ENCODE measurements at places on chromosomes 3 and 15.

DNA sequence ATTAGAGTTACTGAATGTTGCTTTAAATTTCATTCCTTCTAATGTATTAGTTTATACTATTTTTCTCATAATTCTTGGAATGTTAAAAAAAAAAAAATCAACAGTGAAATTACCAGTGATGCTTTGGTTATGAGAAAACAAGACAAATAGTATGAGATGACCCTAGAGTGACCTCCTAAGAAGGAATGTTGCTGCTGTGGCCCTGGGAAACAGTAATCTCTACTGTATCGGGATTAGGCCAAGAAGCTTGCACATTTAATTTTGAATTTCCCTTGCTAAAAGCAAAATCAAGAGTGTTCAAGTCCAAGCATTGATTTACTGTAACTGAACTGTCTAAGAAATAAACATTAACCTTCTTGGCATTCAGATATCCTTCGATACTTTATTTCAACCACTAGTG, 18.1 kb downstream of the TOPBP1 start:
- DNase-seq: no peak

DNA sequence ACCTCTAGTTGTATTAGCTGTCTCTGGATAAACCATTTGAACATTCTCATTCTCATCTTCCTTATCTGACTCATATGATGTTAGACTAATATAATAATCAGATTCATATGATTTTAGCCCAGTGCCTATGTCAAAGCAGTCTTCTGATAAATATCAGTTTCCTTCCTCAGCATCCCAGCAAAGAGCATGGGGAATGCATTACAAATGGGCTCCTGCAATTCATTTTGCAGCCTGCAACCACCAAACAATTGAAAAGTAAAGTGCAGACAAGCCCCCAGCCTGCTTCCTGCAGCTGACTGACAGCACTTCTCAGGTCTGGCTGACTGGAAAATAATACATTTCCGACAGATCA, 78.2 kb upstream of the STAC start:
- DNase-seq: no peak

- DNase-seq: no peak
These were observed 38.7 kb upstream of the CA12 start for GRCh38 chr15:63420333-63420747.

GRCh38 chr3:105853801-105854432, 14.9 kb downstream of the CBLB start:
- DNase-seq: no peak

DNA sequence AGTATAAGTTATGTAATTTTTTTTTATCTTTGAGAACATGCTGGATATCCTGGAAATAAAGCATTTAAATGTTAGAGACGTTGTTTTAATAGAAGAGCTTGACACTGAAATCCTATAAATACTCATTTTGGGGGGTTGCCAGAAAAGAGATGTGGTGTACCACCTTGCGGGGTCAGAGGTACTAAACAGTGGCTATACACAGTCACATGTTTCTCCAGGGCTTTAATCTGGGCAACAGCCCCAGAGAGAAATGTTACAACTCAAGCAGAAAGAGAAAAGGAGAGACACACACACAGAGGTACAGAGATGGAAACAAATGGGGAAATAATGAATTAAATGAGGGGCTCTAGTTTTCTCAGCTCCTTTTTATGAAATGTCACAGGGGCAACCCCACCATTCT, 113.8 kb downstream of the SENP2 start:
- no peak for DNase-seq

DNA sequence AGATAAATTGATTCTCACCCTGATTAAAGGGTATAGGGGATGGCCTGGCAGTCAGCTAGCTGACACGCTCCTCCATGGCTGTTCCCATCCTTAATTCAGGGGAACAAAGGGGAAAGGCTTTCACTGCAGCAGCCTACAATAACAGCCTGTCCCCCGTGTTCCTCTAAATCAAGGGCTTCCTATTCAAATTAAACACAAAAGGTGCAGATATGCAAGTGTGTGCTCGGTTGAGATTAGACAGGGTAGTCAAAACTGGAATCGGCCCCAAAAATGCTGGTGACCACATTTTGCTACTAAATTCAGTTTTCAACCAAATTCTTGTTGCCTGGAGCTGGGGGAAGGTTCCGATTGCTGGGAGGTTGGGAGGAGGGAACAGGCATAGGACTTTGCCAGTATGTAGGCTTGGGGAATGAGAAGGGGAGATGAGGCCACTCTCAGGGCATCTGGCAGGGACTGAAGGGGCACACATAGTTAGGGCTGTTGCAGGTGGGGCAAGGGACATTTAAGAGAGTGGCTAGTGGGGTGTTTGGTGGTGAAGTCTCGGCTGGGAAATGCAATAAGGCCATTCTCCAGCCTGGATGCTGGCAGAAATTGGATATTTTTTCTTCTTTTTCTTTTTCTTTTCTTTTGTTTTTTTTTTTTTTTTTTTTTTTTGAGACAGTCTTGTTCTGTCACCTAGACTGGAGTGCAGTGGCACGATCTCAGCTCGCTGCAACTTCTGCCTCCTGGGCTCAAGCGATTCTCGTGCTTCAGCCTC, 32.9 kb upstream of the CTSH start:
- DNase-seq: no peak

DNA sequence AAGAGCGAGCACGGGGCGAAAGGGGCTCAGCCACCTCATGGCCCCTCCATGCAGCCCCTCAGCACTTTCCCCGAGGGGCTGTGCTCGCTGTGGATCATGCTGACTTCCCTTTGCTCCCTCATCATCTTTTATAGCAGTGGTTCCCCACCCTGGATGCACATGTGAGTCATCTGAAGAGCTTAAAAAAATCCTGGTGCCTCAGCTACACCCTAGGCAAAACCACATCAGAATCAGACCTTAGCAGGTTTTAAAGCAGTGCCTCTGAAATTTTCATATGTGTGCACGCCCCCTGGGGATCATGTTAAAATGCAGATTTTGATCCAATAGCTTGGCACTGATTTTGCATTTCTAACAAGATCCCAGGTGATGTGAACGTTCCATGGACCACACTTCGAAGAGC, 50.9 kb downstream of the FEM1B start:
- no peak for DNase-seq

DNA sequence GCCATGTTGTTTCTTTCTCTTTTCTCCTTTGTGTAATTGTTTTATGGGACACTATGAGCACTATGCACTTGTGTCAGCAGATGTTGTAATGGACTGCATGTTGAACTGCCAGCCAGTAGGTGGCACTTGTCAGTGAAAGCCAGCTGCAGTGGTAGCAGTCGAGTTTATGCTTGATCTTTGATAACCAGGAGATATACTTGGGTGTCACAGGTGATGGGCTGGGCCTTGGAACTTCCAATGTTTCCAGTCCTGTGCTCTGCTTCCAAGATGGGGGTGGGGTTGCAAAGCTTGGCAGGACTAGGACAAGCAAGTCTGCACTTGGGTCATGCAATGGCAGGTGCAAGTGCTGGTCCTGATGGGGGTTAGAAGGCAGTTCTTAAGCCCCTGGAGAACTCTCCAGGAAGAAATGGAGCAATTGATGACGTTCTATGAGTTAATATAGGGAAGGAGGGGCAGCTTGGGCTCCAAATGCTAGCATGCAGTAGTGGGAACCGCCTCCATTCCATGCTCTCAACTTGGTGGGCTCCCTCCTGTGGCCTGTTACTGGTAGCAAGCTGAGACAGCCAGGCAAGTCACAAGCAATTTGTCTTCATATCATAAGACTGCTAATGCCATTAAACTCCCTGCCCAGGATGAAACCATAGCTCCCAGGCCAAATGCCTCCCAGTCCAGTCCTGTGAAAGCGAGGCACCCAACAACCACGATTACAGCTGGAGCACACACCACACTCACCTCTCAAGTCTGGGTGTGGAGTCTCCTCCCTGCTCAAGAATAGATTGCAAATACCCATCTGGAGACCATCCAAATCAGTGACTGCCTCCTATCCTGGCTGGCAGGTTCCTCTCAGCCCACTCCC, 287.2 kb downstream of the CGGBP1 start:
- peak; percentile 2 for DNase-seq

GRCh38 chr3:53420831-53421230, 73.5 kb upstream of the DCP1A start:
- no peak for DNase-seq

DNA sequence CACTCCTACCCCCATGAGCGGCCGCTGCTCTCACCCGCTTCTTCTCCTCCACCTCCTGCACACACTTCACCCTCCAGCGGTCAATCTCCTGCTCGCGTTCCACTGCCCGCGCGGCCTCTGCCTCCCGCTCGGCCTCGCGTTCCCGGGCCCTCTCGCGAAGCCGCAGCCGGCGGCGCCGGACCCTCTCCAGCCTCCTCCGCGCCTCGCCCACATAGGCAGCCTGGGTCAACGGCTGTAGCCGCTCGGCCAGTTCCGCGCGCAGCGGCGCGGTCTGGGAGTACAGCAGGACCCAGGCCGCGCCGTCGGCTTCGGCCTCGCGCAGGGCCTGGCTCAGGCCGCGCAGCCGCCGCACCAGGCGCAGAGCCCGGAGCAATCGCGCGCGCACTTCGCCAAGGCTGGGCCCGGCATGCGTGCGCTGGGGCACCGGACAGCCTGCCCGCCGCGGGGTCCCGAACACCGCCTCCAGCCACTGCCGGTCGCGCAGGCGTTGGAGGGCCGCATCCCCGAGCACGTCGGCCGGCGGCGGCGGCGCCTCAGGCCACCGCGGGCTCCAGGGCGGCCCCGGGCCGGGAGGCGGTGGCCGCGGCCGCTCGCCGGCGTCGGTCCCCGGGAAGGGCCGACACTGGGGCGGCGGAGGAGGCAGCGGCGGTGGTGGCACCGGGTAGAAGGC, 595 bp downstream of the PDCD7 start:
- DNase-seq: peak; percentile 17

- no peak for DNase-seq
These were observed 48.1 kb downstream of the LIPC start for GRCh38 chr15:58479941-58480340.

- no peak for DNase-seq
These were observed 845 bp downstream of the CNTN3 start for GRCh38 chr3:74613521-74614106.

GRCh38 chr15:60763688-60764087, 284.7 kb upstream of the ICE2 start:
- DNase-seq: no peak

- peak; percentile 35 for DNase-seq
These were observed 11.7 kb downstream of the ATP2C1 start for GRCh38 chr3:130905551-130905950.

- no peak for DNase-seq
These were observed 47.2 kb downstream of the CADM2 start for GRCh38 chr3:85005946-85006345.

DNA sequence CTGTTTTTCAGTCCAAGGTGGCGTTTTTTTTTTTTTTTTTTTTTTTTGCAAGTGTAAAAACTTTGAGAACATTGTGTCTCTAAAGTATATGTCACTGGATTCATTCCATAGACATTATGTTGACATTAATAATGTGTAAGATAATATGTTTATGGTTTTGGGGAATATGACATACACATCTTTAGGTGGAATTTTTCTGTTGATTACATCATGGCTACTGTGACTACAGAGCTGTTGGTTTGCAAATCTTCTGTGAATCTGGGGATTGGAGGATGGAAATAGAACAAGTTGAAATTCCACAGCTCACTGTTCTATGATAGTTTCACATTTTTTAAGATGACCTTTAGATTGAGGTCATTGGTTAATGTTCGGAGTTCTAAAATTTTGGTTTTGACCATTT, 24.4 kb upstream of the PLSCR2 start:
- no peak for DNase-seq

DNA sequence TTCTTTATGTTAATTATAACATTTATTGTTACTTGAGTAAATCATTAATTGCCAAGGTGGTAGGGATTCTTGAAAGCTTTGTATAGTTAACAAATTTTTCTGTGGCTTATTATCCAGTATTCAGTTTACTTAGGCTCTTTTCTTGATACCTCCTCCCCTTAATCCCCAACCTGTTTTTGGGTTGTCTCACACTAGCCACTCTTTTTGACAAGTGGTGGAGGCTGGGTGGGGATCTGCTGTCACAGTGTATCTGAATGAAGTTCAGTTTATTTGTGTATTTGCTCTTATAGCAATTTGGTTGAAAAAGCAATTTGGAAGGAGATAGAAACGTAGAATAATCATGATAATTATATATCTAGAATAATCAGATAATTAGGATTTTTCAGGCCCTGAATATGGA, 43.8 kb downstream of the STT3B start:
- DNase-seq: no peak

DNA sequence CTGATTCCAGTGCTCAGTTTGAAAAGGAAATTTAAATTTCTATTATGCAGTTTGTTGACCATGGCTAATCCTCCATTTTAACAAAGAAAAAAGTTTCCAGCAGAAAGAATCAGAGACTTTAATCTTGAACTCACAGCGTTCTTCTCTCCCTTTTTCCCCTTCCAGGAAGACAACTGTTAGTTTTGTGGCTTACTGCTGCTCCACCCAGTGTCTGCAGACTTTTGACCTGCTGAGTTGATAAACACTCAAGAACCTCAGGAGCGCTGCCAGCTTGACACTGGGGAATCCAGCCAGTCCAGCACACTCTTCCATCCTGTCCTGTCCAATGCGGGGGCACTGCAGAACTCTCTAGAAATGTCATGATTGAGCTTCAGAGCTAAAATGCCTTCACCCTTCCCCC, 134.6 kb downstream of the LRRC28 start:
- no peak for DNase-seq

GRCh38 chr15:74157868-74158827, 15.4 kb upstream of the ISLR start:
- DNase-seq: no peak

DNA sequence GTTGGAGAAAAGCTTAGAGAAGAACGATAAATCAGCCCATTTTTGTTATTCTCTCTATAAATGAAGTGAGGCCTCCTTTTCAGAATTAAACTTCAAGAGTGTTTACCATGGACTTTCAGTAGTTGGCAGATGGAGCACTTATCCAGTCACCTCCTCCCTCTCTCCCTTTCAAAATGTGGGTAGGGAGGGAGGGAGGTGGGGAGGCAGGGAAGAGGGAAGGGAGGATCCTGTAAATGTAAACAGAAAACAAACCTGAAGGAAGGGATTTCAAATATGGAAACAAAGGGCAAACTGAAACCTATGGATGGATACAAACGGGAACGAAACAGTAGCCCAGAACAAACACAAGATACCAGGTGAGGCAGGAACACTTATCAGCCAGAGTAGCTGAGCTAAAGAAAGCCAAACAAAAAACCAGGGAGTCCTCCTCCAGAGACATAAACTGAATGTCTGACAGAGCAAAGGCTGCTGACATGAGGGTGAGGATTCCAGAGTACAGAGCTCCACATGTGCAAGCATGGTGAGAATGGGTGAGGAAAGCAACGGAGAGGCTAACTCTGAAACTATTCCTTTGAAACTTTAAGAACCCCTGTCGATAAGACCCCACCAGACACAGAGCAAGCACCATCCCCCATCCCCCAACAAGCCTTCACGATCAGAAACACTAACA, 41.0 kb upstream of the GP5 start:
- no peak for DNase-seq

GRCh38 chr3:172646439-172647015, 64.3 kb downstream of the NCEH1 start:
- DNase-seq: no peak

DNA sequence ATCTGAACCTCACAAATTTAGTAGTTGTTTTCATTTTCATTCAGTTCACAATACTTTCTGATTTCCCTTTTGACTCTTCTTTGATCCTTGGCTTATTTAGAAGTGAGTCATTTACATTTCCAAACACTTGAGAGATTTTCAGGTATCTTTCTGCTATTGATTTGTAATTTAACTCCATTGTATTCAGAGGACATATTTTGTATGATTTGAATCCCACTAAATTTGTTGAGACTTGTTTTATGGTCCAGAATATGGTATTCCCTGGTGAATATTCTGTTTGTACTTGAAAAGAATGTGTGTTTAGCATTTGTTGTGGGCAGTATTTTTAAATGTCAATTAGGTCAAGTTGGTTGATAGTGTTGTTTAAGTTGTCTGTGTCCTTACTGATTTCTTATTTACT, 29.6 kb downstream of the FAN1 start:
- no peak for DNase-seq

All from GM04504 (cell line).